ENCODE measurements at places on chromosomes 3 and 15.

DNA sequence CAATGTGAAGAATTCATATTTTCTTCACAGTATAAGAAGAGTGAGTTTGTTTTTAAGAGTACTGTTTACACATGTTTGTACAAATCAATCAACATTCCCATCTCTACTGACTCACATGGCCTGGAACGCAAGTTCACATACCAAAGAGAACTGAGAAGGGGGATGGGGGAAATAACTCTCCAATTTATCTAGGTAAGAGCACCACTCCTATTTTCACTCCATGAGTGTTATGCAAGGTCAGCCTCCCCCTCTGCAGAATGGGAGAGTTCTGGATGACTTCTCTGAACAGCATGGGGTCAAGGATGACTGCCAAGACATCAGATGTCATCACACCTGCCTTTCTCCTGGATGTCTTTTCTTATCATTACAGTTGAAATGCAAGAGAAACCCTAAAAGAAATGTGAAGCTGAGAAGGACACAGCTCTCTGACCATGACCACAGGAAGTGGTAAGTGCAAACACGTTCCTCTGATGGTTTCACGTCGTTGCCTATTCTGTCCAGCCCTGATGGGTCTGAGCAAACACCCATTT is 95.2 kb downstream of the SEMA6D start:
- no peak for DNase-seq

GRCh38 chr3:155393316-155393715 is 99.8 kb upstream of the STRIT1 start:
- no peak for DNase-seq

- DNase-seq, result no peak
Measured at GRCh38 chr3:153369561-153370374, 207.7 kb downstream of the RAP2B start.

GRCh38 chr15:86629409-86630356 is 550.0 kb downstream of the AGBL1 start:
- DNase-seq, result no peak

DNA sequence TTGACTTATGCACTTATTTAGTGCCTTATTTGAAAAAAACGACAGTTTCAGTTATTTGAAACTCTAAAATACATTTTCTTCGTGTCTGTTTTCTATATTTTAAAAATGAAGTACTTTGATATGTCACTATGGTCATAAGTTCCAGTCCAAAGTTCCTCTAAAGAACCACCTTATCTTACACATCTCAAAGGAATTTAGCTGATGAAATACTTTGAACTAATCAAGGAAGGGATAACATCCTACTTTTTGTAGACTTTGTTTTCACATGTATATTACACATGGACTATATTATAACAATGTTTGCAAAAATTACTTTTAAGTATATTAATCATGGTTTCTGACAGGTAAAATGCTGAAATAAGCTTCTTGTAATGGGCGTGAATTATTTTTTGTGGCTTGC is 265.8 kb upstream of the ZNF717 start:
- DNase-seq, result no peak

GRCh38 chr3:114718898-114719210 is 425.0 kb downstream of the TIGIT start:
- no peak for DNase-seq

GRCh38 chr3:60742606-60743145 is 508.6 kb downstream of the FHIT start:
- no peak for DNase-seq

DNA sequence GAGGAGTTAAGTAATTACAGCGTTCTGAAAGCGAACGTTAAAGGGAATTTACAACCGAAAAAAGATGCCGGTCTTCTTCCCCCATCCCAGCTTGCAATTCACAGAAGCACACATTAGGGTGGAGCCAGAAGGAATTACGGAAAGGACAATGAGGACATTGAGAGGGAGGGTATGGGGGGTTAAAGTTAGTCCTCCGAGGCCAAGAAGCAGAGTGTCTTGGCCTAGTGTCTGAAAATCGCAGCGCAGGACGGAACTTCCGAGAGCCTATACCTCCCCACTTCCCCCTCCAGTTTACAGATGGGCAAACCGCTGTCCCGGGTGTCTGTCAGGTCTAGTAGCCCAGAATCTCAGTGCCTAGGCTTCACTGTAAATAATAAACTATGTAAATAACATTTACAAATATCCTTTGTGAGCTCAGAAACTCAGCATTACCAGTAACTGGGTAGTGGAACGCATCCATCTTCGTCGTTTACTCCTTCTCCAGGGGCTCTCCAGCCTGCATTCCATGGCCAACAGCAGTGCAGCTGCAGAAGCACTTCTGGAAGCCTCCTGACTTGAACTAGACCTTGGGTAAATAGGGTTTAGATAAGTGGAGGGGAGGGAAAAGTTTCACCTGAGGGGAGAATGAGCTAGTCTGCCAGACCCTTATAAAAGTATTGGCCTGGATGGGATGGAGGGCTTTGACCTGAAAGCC is 922 bp downstream of the ADPRH start:
- DNase-seq, result no peak

GRCh38 chr15:92907896-92908712 is 8.0 kb downstream of the CHD2 start:
- peak; percentile 24 for DNase-seq

DNA sequence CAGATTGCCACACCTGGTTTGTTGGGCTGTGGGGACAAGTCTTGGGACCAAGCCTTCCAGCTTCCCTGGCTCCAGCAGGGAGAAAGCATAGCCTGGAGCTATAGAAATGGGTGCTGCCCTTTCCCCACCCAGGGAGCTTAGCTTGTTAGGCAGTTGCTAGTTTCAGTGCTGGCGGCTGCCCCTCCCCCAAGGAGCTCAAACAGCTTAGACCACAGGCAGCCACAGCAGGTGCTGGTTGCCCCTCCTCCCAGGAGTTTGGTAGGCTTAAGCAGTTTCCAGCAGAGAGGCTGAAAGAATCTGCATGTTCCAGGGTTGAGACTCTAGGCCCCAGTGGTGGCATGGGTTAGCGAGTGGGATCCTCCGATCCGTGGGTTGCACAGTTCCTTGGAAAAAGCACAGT is 889.7 kb downstream of the IGSF11 start:
- no peak for DNase-seq

GRCh38 chr3:66469220-66469640 is 31.6 kb downstream of the LRIG1 start:
- no peak for DNase-seq

GRCh38 chr15:39624806-39625205 is 43.9 kb downstream of the THBS1 start:
- DNase-seq, result peak; percentile 28

DNA sequence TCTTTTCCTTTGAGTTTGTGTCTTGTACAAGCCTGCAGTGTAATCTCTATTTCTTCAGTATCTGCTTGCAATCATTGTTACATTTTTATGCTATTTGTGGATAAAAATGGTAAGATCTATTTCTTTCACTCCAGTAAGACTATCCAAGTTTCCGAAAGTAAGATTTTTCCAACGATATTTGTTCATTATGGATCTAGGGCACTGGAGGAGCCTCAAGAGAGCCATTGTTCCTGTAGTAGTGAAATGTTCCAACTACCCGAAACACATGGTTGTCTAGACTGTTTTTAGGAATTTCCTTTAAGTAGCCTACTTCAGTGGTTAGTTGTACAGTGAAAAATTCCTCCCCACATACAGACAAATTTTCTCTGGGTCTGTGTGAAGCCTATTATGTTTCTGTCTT is 597.4 kb downstream of the RSL24D1 start:
- DNase-seq, result no peak

GRCh38 chr3:62134061-62134496 is 239.3 kb downstream of the FEZF2 start:
- no peak for DNase-seq

- DNase-seq, result peak; percentile 20
Measured at GRCh38 chr3:33787328-33788009, 11.0 kb upstream of the PDCD6IP start.
